Amygdala (tissue), 56 donors: ENCODE measurements at places on chromosomes 2 and 18.

DNA sequence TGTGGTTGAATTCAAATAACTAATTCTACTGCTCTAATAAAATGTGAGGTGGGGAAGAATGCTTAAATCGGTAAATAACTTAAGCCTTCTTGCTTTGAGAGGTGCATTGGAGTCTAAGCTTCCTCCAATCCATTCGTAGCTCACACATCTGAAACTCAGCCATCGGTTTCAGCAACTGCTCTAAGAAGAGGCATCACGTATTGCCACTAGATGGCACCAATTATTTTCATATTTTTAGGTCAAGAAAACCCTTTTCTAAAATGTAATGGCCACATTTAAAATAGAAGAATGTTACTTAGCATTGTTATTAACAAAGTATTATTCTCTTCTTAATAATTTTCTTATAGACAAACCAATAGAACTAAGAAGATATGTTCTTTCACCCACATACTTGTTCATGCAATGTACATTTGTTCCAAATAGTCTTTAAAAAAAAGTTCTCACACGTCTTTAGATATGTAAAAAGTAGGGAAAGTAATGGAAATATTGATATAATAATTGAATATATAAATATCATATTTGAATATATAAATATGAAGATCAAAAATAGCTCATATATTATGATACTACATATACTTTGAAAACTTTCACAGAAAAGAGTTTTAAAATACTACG, 229.8 kb downstream of the CCDC178 start:
- no peak for DNase-seq

GRCh38 chr2:174282441-174282840, 34.1 kb upstream of the OLA1 start:
- no peak for DNase-seq

DNA sequence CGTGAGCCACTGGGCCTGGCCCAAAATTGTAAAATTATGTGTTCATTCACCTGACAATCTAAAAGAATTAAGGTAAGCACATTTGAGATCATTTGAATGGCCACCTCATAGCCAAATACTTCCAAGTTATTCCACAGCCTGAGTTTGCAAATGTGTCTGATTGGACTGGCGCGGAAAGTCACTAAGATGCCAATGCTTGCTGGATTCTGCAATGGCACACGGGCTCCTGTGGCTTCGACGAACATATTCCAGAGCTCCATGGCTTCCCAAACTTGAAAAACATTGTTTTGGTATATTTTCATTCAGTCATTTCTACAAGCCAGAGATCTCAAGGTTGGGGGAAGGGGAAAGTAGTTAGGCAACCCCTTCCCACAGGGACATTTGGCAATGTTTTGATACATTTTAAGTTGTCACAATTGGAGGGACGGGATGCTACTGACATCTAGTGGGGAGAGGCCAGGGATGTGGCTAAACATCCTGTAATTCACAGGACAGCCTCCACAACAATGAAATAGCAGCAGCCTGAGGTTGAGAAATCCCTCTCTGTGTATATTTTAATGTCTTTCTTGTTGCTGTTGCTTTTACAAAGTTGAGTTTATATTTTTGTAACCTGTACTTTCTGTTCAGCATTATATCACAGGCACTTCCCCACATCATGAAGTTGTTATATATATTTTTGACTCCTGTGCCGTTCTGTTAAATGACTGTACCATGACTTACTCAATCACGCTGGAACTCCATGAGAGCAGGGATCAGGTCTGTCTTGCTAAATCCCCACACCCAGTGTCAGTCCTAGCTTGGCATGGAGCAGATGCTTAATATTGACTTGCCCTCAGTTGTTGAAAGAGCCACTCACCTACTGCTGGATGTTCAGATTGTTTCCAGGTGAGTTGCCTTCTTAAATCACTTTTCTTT, 56.9 kb downstream of the COL4A4 start:
- no peak for DNase-seq

DNA sequence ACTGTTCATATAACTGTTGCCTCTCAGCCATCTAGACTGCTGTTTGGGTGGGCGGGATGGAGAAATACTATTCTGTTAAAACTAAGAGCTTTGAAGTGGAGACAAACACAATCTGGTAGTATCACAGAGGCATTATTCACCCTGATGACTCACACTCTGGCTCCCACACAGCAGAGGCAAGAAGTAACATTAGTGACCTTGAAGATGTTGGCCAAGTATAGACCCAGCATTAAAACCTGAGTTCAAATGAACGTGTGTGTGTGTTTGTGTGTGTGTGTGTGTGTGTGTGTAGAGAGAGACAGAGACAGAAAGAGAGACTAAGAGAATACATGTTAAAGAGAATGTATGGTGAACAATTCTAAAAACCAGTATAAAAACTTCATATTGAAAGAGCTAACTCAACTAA, 22.5 kb upstream of the ACVR1 start:
- DNase-seq: peak; percentile 15
